ENCODE measurements at places on chromosomes 6 and 20.
A peak's percentile ranks its signal among the peaks of the same experiment; 100 is the strongest.

- DNase-seq = no peak
Measured at GRCh38 chr20:61173961-61174725, 77.9 kb upstream of the CDH4 start.

DNA sequence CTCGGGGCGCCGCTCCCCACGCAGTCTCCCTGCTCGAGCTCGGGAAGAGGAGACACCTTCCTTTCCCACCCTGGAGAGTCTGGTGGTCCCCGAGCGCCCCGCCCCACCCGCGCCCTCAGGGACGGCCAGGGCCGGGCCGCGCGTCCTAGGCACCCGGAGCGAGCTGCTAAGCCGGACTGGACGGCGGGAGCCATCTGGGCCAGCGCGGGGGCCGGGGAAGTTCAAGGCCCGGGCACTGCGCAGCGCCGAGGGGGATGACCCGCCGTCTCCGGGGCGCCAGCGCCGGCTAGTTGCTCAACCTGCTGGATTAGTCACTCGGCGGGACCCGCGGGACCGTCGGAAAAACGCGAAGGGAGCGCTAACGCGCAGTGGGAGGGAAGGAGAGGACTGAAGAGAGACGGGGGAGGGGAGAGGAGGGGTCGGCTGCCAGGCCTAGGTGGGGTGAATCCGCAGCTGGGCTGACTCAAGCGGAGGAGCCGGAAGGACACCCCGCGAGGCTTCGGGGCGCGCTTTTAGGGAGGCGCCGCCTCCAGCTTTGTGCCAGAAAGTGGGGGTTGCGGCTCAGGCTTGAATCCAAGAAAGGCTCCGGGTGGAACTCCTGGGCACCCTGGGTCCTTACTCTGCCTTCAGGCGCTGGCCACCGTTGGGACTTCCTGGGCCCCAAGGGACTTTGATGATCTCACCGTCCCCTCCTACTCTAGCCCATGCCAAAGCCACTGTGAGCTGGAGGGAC, 75.7 kb upstream of the FOXP4 start:
- no peak for DNase-seq

DNA sequence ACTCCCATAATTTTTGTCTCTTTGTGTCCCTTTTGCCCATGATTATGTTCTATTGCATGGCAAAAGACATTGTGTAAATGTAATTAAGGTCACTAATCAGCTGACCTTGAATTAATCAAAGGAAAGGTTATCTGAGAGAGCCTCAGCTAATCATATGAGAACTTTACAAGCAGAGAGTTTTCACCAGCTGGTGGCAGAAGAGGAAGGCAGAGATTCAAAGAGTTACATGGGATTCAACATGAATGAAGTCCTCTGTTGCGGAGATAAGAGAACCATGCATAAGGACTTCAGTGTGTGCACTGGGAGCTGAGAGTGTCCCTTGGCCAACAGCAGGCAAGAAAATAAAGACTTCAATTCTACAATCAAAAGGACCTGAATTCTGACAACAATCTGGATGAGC, 494.1 kb upstream of the ARID1B start:
- no peak for DNase-seq

GRCh38 chr20:57622579-57623381, 2.6 kb upstream of the ZBP1 start:
- peak; percentile 28 for DNase-seq

DNA sequence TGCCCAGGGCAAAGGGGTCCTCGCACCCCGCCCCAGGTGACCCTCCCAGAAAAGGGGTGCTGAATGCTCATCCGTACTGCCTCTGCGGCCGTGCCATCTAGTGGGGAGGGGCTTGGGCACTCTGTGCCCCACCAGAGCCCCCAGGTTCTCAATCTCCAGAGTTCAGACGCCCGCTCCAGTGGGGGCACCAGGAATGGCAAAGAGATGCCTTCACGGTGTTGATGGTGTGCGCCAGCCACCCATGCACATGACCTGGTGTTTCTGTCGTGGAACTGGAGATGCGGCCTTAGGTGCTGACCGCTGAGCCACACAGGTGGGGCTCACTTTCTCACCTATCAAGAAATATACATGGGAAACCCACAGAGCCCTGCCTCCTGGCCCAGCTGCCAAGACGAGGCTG, 30.8 kb downstream of the GNAS-AS1 start:
- DNase-seq = no peak

GRCh38 chr6:162699961-162700360, 27.6 kb downstream of the PRKN start:
- DNase-seq = no peak

- no peak for DNase-seq
Measured at GRCh38 chr6:17601386-17601703, 1.2 kb downstream of the FAM8A1 start.

DNA sequence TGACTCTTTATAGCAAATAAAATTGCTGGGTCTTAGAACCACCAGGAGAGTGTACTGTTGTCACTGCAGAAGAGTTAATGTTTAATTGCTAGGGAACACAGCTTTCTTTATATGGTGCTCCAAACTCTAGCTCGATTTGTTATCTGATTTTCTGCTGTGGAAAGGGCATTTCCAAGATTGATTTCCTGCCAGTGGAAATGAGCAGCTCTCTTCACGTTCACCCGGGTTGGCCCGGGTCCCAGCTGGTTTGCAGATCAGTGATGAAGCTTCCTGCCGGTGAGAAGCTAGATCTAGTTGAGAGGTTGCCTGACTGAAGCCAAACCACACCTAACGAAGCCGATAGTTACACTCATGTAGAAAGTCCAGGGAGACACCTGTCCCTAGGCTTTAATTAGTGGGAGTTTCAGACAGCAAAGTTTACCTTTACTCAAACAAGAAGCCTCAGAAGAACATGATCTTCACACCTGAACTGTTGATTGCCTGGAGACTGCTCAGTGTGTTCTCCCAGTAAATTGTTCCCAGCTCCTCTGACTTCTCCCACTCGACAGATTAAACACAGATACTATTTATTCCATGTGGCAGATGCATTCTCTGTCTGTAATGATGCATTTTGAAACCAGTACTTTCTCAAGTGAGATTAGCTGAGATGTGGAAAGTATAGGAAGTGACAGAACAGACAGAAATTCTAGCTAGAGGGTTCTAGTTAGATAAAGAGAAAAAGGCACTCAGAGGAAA, 27.8 kb downstream of the PAQR8 start:
- DNase-seq = no peak

- DNase-seq = peak; percentile 79
Measured at GRCh38 chr6:73452107-73452461, at the start of gene CGAS. TSS of gene CGAS (minus strand) at chr6:73452297. CDS start at chr6:73452181, 116 bp downstream.

GRCh38 chr6:111441678-111442243, 41.3 kb downstream of the REV3L start:
- DNase-seq = no peak

- DNase-seq = no peak
Measured at GRCh38 chr6:15888798-15889772, 226.3 kb upstream of the DTNBP1 start.

DNA sequence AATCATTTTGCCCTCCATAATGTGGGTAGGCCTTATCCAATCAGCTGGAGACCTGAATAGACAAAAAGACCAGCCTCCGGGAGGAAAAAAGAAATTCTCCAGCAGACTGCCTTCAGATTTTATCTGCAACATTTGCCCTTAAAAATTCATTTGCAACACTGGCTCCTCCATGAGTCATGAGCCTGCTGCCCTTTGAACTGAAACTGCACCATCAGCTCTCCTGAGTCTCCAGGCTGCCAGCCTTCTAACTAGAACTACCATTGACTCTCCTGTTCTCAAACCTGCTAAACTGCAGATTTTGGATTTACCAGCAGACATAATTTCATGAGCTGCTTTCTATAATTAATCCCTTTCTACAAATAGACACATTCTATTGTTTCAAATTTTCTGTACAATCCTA, 223.9 kb upstream of the THEMIS start:
- DNase-seq = no peak

All from stimulated activated CD4-positive, alpha-beta T cell treated with anti-CD3 and anti-CD28 coated beads, Interleukin-12 subunit alpha, Interleukin-12 subunit beta, amount 100 ng/mL, for 24 hours (primary cell).